ENCODE measurements at places on chromosomes 7 and 10.

DNA sequence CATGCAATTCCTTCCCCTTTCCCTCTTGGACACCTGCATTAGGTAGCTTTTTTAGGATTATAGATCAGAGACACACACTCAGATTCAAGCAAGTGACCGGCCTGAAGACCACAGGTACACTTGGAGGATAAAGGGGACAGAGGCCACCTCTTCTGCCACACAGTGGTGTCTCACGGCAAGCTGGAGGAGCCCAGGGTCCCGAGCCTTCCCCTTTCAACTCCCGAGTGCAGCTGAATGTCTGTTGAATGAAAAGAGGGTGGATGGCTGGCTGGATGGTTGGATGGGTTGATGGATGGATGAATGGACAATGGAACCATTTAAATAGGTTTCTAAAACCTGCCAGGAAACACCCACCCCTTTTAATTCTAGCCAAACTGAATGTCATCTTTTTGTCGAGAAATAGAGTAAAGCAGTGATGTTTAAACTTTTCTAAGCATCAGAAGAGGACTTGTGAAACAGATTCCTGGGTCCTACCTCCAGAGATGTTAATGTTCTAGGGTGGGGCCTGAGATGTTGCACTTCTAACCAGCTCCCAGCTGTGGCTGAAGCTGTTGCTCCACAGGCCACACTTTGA, 49.2 kb upstream of the ZMIZ1 start:
- DNase-seq = no peak

GRCh38 chr7:43443381-43443780, 139.5 kb upstream of the STK17A start:
- DNase-seq = no peak

GRCh38 chr7:37671876-37672275, 11.7 kb upstream of the GPR141 start:
- DNase-seq = no peak

DNA sequence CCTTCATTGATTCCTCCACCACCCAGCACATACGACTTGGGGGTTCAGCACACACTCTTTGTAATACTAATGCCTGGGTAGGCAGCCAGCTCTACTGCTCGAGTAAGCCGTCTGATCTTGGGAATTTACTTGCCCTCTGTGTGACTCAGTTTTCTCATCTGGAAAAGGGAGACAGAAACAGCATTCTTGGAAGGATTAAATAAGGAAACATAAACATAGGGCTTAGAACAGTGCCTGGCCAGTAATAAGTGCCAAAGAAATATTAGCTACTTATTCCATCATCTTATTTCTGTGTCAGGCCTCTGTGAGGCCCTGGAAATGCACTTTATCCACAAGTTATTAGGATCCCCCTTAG, 130.1 kb downstream of the TNS3 start:
- DNase-seq = no peak

DNA sequence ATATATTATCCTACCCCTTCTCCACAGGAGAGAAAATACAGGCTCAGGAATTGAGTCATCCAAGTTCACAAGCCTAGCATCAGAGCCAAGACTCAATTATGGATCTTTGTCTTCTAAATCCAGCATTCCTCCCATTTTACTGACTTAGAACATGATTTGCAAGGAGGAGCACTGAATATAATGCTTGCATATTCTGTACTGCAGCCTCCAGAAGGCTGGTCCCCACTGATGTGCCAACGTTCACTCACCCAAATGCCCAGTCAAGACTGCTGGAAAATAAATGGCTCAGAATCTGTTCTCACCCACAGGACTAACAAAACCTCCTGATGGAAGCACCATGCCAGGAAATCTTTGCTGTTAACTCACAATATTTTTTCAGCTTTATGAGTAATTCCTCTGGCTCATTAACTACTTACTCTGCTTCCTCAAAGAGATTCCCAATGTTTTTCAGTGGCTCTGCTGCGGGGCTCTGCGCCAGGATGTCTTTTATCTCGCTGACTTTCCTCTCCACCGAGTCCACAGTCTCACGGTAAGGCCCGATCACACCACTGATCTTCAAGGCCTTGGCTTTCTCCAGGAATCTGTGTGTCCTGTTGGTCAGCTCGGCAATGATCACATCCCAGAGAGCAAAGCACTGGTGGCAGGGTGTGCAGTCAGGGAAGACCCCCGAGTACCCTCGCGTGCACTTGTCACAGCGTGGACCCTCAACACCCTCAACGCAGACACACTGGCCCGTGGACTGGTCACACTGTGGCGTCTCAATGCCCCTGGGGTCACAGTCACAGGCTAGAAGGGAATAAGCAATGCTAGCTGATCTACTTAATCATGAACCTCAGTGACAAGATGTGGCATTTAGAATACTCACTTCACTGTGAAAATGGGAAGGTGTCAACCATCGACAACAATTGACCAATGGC, 48.8 kb downstream of the DLD start:
- DNase-seq = peak; percentile 84

DNA sequence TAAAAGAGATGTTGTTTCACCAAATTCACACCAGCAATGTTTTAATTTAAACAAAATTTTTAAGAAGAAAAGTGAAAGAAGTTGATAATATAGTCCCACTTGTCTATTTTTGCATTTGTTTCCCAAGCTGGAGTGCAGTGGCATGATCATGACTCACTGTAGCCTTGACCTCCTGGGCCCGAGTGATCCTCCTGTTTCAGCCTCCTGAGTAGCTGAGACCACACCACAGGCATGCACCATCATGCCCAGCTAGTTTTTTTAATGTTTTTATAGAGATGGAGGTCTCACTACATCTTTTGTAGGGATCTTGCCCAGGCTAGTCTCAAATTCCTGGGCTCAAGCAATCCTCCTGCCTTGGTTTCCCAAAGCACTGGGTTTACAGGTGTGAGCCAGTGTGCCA, 14.1 kb upstream of the NDUFA5 start:
- no peak for DNase-seq

GRCh38 chr10:43394868-43395267, 14.1 kb downstream of the HNRNPF start:
- DNase-seq = no peak

GRCh38 chr7:41203542-41203941, 499.3 kb downstream of the INHBA start:
- DNase-seq = no peak

GRCh38 chr10:86319676-86320075, 46.9 kb downstream of the GRID1 start:
- DNase-seq = no peak

DNA sequence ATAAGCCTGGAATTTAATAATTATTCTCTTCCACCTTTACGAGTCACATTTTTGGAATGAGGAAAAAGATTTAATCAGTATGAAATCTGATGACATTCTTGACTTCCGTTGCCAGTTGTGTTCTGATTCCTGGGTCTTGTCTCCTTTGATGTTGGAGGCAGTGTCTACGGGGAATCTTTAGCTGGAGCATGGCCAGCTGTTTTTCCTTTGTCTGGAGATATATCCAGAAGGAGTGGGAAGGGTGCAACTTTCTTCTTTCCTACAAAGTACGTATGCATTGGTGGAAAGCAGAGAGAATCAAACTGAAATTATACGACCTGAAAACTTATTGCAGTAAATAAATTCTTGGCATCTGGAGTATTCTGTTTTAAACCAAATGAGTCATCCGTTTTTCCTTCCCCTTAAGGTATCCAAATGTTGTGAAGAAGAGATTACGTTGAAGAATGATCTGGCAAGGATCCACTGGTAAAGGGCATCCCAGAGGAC, 6.9 kb upstream of the GNG11 start:
- DNase-seq = no peak

GRCh38 chr10:78571286-78571685, 497.5 kb upstream of the ZMIZ1 start:
- DNase-seq = no peak

DNA sequence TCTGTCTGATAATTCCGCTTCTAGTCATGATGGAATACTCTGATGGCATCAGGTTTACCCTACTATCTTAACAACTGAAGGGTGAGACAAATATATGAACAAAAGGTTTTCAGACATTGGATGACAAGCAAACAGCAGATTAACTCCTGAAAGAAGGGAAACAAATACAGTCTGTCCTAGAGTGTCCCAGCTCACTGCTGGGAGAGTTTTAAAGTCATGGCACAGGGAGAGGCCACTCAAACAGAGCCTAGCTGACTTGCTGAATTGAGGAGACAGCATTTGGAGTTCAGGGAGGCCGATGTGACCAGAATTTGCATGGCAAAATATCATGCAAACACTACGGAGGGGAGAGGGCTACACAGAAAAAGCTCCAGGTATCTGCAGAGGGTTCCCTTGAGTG, 73.1 kb downstream of the MDH2 start:
- no peak for DNase-seq

DNA sequence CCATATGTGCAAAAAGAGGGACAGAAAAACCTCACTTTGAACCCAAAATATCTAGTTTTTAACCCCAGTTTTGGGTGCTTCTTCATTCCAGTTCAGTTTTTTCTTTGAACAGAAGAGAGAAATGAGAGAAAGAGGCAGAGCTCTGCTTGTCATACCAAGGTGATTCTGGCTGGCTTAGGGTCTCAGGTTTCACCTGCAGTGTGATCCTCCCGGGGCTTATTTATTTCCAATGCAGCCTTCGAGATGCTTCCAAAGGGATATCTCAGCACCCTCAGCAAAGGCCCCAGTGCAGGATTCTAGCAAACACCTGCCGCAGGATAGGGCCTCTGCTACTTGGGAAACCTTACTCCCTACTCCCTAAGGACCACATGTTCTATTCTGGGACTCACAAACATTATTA, 131.3 kb downstream of the WDR11 start:
- DNase-seq = no peak

- DNase-seq = peak; percentile 63
These were observed 320.6 kb downstream of the FRMD4A start for GRCh38 chr10:14010101-14010558.

- no peak for DNase-seq
These were observed 568.5 kb downstream of the PTPRN2 start for GRCh38 chr7:158018971-158019645.

DNA sequence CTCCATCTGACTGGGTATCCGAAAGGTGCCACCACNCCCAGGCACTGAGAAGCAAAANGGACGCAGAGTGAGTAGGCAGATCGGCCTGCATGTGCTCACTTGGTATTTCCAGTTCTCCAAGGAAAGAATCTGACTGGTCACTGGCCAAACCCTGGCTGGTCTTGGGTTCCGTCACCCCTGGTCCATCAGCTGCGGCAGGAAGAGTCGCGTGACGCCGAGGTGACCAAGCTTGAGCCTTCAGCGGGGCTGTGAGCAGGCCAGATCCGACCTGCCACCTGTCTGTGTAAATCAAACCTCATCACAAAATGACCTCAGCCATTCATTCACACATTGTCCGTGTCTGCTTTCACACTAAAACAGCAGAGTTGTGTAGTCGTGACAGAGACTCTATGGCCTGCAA, 28.8 kb upstream of the CHST15 start:
- no peak for DNase-seq

- DNase-seq = no peak
These were observed 65.7 kb downstream of the PWWP2B start for GRCh38 chr10:132462463-132463332.

- no peak for DNase-seq
These were observed 74.8 kb downstream of the ZRANB1 start for GRCh38 chr10:125016611-125017202.
